Calu3 (cell line): ENCODE measurements at places on chromosomes 7 and 10.

- DNase-seq = no peak
These were observed 630.6 kb upstream of the ZWINT start for GRCh38 chr10:56991591-56992069.

DNA sequence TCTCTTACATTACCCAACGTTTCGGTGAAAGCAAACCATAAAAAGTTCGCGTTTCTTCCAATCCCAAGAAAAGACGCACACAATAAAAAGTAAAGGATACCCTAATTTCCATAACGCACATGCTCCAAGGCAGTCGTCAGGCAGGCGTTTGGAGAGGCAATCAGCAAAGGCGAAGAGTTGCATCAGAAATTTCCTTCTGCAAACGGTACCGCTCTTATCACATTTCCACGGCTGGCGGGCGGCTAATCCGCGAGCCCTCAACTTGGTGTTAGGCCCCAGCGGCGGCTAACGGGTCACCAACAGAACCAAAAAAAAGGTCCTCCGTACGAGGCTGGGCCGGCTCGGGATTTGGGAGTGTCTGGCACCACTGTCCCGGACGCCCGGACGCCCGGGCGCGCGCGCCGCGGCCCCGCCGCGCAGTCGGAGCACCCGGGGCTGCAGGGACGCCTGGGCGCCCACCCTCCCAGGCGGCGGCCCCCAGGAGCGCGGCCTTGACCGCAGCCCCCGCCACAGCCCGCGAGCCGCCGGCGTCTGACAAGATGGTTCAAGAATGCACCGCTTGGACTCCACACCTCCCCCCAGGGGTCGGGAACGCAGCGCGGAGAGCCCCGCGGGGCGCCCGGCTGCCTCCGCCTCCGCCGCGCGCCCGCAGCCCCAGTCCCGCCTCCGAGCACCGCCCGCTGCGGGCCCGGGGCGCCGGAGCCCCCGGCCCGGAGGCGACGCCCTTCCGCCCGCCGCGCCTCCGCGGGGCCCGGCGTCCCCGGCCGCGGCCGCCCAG is 9.8 kb upstream of the GRB10 start:
- peak; percentile 65 for DNase-seq

GRCh38 chr7:20798081-20798693 is 11.5 kb upstream of the SP8 start:
- peak; percentile 71 for DNase-seq

GRCh38 chr7:104160375-104160774 is 47.4 kb downstream of the ORC5 start:
- DNase-seq = no peak

DNA sequence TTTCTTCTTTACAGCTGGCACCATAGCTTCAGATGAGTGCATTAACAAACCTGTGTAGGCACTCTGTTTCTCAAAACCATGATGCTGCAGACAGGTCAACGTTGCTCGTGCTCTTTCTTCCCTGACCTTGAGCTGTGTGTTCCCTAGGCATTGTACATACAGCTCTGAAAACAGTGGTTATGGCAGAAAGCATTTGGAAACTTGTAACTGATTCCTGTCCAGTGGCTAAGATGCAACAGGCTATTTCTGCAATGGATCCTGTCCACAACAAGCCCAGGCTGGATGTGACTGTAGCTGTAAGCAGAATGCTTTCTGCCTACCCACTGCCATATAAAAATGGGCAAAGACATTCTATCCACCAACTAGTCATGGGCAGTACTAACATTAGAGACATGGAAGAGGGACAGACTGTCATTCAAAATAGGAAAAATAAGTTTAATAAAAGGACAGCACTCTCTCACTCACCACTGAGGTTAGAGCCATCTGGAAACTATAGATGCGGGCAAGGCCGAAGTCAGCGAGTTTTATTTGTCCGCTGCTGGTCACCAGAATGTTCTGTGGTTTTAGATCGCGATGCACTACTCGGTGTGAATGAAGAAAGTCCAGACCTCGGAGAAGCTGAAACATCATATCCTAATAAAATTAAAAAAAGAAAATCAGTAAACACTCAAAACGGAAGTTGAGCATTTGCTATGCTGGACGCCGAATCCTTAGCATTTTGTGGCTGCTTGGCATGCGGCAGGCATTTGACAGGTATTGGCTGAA is 111.0 kb downstream of the CDK6 start:
- DNase-seq = no peak

GRCh38 chr7:89606511-89606910 is 547.8 kb upstream of the STEAP1 start:
- no peak for DNase-seq
